Thoracic aorta endothelial cell (primary cell): ENCODE measurements at places on chromosomes 3 and 15. TPM values are rescaled to one million over a fixed set of nuclear protein-coding genes. Genes with fewer than 3 reads are reported as not detected.

ISY1 gene
- 28.1 and 36.8 TPM in 2 replicates for total RNA-seq

POLG gene
- 76.1 and 91.8 TPM in 2 replicates for total RNA-seq

SCG3 gene
- total RNA-seq, result not detected in 2 replicates

ISLR2 gene
- not detected in 2 replicates for total RNA-seq

BCHE gene
- 0.13 and 0.14 TPM in 2 replicates for total RNA-seq

ISG20 gene
- 4.5 and 5.9 TPM in 2 replicates for total RNA-seq

NEK10 gene
- 13.6 and 20.6 TPM in 2 replicates for total RNA-seq
